ENCODE measurements at places on chromosomes 3 and 15. TPM values are rescaled to one million over a fixed set of nuclear protein-coding genes. Genes with fewer than 3 reads are reported as not detected.

GRCh38 chr3:152315623-152316022 lies 46.9 kb downstream of the MBNL1 start:
- DNase-seq = no peak

DNA sequence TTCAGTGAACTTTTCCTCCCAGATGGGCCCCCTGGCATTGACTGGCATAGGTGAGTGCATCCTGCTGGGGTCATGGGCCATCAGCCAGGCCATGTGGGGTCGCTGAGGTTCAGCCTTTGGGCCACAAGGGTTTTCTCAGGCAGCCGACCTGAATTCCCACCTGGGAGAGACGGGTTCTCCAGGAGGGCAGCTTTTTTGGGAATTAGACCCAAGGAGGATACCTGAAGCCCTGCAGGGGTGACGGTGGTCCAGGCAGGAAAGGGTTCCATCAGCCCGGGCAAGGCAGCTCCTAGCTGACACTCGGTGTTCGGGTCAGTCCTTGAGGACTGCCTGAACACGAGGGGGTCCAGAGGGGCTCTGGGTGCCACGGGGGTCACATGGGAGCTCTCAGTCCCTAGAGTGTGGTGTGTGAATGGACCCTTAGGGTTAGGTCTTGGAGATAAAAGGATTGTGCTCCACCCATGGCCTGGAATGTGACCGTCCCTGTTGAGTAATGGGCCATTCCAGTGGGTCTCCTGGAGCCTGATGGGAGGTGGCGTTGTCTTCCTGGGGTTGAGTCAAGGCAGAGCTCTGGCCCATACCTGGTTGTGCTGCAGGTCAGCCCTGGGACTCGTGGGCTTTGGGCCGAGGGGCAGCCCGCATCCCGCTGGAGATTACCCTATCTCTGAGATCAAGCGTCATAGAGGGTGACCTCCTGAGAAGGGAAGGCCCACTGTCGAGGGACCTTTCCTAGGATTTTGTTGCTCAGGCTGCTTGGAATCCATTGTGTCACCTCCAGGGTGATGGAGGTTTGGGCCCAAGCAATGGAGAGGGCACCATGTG lies 192.8 kb downstream of the UBE3A start:
- no peak for DNase-seq

- no peak for DNase-seq
These were observed 40.3 kb downstream of the EIF4E3 start for GRCh38 chr3:71684757-71685386.

DNA sequence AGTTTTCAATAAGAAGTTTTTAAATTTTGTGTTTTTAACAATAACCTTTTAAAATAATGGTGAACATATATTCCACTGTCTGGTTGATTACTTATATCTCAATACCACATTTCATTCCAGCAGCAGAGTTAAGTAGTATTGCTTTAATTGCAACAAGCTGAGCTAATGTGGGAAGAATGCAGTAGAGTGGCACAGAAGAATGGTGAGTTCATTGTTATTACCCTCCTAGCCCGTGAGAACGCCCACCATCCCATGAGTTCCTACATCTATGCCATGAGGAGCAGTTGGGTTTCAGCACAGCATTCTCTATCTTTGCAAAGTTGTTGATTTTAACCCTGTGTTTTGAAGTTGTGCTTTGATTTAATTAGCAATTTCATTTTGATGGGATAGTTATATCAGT lies 17.8 kb upstream of the NR2E3 start:
- DNase-seq = no peak

- DNase-seq = no peak
These were observed 46.0 kb downstream of the KLHL25 start for GRCh38 chr15:85748729-85749128.

DNA sequence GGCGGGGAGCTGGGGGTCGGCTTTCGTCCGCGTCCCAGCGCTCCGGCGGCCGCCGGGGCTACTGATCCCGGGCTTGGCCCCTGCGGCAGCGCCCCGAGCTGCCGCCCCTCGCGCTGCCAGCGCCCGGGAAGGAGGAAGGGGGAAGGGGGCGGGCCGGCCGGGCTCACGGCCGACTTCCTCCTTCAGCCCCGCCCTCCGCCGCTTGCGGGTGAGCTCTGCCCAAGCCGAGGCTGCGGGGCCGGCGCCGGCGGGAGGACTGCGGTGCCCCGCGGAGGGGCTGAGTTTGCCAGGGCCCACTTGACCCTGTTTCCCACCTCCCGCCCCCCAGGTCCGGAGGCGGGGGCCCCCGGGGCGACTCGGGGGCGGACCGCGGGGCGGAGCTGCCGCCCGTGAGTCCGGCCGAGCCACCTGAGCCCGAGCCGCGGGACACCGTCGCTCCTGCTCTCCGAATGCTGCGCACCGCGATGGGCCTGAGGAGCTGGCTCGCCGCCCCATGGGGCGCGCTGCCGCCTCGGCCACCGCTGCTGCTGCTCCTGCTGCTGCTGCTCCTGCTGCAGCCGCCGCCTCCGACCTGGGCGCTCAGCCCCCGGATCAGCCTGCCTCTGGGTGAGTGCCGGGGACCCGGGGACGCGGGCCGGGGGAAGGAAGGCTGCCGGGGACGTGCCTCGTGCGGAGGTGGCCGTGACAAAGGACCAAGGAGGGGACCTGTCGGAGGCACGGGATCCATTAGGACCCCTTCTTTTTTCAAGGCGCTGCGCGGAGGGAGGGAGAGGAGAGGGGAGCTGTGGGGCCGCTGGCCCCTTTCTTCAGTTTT lies at the start of gene SEMA4B:
Gene SEMA4B, plus strand, starts transcription at position 201 of the 814 bp plus-strand sequence. Its CDS starts 249 bp downstream, at position 450.
- DNase-seq = peak; percentile 81

- DNase-seq = no peak
These were observed 12.4 kb downstream of the SLCO3A1 start for GRCh38 chr15:91865950-91866349.

The C3orf62 gene
- 4.0 TPM for total RNA-seq

The IQCH gene
- total RNA-seq = 1.3 TPM

The CPNE4 gene
- not detected for total RNA-seq

The ATP13A5 gene
- not detected for total RNA-seq

Data from activated naive CD8-positive, alpha-beta T cell treated with anti-CD3 and anti-CD28 coated beads for 36 hours (primary cell).